ENCODE measurements at places on chromosomes 4 and X. TPM values are rescaled to one million over a fixed set of nuclear protein-coding genes. Genes with fewer than 3 reads are reported as not detected.

DNA sequence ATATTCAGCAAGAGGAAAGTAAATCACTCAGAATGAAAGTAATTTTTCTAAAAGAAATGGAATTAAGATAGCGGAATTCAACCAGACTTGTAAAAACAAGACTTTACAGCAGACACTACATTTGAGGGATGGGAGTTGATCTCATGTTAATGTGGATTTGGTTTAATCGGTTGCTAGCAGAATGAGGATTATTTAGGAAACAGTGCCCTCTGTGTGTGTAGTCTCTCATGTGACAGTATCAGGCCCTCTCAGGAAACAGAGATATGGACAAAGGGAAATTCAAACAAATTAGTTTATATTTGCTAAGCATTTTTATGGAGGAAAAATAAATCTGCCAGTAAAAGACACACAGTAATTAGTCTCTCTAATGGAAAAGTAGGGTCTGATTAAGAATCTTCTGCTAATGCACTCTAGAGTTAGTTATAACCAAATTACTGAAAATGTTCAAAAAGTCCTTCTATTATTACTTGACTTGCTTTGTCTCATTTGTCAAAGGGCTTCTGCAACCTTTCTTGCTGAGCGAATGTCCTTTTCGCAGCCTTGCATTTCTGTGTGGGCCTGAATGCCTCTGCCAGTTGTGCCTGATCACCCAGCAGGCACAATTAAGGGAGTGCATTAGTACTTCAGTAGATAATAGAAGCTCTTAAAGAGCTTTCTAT is 1282.3 kb upstream of the TENM3 start:
- no peak for DNase-seq
- no peaks in the 10 kb centered on the region for H3K36me3 ChIP-seq
- no peak overlapping the region for H3K4me3 ChIP-seq
- H3K27me3 ChIP-seq, result no peaks in the 10 kb centered on the region
- no peak overlapping the region for H3K27ac ChIP-seq
- H3K4me1 ChIP-seq, result no peaks in the 10 kb centered on the region

- DNase-seq, result no peak
- no peaks in the 10 kb centered on the region for H3K4me1 ChIP-seq
- H3K36me3 ChIP-seq, result no peaks in the 10 kb centered on the region
- no peak overlapping the region for H3K27ac ChIP-seq
- no peaks in the 10 kb centered on the region for H3K27me3 ChIP-seq
Measured at GRCh38 chr4:152089584-152089983, 328.8 kb upstream of the GATB start.

DNA sequence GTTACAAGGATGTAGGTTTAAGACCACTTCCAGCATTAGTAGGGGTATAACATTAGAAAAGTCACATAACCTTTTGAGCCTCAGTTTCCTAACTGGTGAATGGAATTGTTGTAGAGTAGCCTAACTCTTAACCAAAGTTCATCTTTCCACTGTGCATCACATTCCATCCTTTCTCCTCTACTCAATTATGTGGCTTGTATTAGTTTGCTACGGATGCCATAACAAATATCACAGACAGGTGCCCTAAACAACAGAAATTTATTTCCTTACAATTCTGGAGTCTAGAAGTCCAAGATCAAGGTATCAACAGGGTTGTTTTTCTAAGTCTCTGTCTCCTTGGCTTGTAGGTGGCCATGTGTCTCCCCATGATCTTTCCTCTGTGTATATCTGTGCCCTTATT is 231.9 kb downstream of the RASL11B start:
- no peaks in the 10 kb centered on the region for H3K4me1 ChIP-seq
- DNase-seq, result no peak
- no peaks in the 10 kb centered on the region for H3K36me3 ChIP-seq
- no peaks in the 10 kb centered on the region for H3K27me3 ChIP-seq
- H3K27ac ChIP-seq, result no peak overlapping the region
- no peak overlapping the region for H3K4me3 ChIP-seq

DNA sequence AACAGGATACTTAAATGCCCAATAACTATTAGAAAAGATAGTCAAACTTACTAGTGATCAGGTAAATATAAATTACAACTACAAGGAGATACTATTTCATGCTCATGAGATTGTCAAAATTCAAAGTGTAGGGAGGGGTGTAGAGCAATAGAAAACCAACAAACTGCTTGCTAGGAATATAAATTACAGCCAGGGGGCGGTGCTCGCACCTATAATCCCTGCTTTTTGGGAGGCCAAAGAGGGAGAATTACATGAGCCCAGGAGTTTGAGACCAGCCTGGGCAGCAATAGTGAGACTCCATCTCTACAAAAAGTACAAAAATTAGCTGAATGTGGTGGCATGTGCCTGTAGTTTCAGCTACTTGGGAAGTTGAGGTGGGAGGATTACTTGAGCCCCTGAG is 556.5 kb upstream of the NR3C2 start:
- H3K4me3 ChIP-seq, result no peak overlapping the region
- no peak overlapping the region for H3K27ac ChIP-seq
- H3K27me3 ChIP-seq, result no peaks in the 10 kb centered on the region
- DNase-seq, result no peak
- H3K36me3 ChIP-seq, result no peaks in the 10 kb centered on the region

- no peak overlapping the region for H3K4me3 ChIP-seq
- H3K27ac ChIP-seq, result no peak overlapping the region
- no peaks in the 10 kb centered on the region for H3K4me1 ChIP-seq
- no peaks in the 10 kb centered on the region for H3K27me3 ChIP-seq
- no peak for DNase-seq
Measured at GRCh38 chr4:145498430-145498829, 16.8 kb downstream of the SMAD1 start.

DNA sequence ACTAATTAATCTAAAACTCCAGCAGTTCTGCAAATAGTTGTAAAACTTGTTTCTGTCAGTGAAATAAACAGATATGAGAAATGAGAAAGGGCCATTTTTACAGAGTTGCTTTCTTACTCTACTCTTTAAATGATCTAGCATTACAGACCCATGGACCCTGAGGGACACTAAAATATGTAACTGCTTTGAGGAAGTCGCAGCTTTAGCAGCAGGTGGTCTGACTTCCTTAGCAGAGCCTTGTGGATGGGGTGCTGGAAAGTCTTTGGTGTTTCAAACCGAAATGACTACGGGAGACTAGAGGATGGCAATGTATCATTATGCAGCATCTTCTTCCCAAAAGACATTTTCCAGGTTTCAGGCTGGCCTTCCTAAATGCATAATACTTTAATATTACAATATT is 18.7 kb downstream of the SHISA3 start:
- no peaks in the 10 kb centered on the region for H3K27me3 ChIP-seq
- H3K36me3 ChIP-seq, result peaks cover 12% of the 10 kb centered on the region
- no peak overlapping the region for H3K27ac ChIP-seq

- DNase-seq, result no peak
- H3K4me3 ChIP-seq, result no peak overlapping the region
- H3K36me3 ChIP-seq, result peaks cover 4% of the 10 kb centered on the region
- H3K27ac ChIP-seq, result no peak overlapping the region
Measured at GRCh38 chr4:47519239-47519883, 34.3 kb downstream of the ATP10D start.

- no peaks in the 10 kb centered on the region for H3K36me3 ChIP-seq
- no peak overlapping the region for H3K27ac ChIP-seq
- H3K4me3 ChIP-seq, result no peak overlapping the region
- H3K4me1 ChIP-seq, result no peaks in the 10 kb centered on the region
Measured at GRCh38 chrX:50157545-50158135, 43.2 kb downstream of the AKAP4 start.

DNA sequence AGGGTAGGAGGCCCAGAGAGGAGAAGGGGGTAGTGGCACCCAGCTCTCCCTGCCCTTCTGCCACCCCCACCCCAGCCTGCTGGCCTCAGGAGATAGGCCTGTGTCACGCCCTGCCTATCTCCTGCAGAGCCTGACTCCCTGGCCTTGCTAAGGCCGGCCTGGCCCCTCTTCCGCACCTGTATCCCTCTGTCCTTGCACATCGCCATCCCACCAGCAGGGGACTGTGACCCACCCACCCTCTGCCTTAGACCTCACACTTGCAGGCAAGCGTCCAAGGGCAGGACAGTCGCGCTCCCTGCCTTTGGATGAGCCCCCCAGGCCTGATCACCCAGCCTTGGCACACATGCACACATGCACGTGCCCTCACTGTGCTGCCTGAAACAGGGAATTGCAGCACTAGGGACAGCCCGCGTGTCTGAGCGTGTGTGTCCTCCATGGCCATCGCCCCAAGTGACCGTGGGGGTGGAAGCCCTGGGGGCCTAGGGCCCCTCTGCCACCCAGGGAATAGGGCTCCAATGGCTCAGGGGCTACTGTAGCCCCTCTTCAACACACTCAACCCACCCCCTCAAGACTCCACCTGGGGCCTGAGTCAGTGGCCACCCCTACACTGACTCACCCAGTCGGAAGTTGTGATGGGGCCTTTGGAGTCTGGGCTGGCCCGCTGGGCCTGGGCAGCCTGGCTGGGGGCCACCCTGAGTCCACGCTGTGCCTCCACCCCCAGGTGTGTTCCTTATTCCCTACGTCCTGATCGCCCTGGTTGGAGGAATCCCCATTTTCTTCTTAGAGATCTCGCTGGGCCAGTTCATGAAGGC is 2.1 kb downstream of the SLC6A8 start:
- no peak overlapping the region for H3K4me3 ChIP-seq
- H3K4me1 ChIP-seq, result no peaks in the 10 kb centered on the region
- no peak for DNase-seq
- H3K36me3 ChIP-seq, result no peaks in the 10 kb centered on the region
- H3K27ac ChIP-seq, result no peak overlapping the region
- H3K27me3 ChIP-seq, result no peaks in the 10 kb centered on the region

ABHD18 gene
- 9.4 TPM for total RNA-seq

PSAPL1 gene
- 0.61 TPM for total RNA-seq

PIN4 gene
- 7.4 TPM for total RNA-seq

KIT gene
- total RNA-seq, result 27.8 TPM

GUCY1B1 gene
- total RNA-seq, result 8.5 TPM

SUPT20HL2 gene
- total RNA-seq, result not detected

All from upper lobe of left lung (tissue), 6 donors.